Hematopoietic multipotent progenitor cell treated with erythropoietin and hydrocortisone succinate and interleukin-3 and kit ligand, for 8 days (in vitro differentiated cells): ENCODE measurements at places on chromosomes 6 and 20.
A peak's percentile ranks its signal among the peaks of the same experiment; 100 is the strongest.

- DNase-seq: no peak
These were observed 108.0 kb downstream of the SYNDIG1 start for GRCh38 chr20:24577271-24577909.

DNA sequence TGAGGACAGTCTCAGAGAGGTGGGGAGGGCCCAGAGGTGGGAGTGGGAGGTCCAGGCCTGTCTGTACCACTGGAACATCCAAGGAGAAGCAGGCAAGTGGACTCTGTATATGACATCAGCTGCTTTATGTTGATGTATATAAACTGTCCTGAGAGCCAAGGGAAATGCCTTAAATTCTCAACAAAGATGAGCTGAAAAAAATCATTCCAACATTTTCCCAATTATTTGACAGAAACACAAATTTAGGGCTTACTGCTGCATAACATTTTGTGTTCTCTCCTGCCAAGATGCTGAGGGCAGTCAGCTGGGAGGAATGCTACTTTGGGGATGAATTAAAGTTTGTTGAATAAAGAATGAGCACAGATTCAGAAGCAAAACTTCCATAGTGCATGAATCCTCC is 52.8 kb downstream of the FOXC1 start:
- DNase-seq: no peak

DNA sequence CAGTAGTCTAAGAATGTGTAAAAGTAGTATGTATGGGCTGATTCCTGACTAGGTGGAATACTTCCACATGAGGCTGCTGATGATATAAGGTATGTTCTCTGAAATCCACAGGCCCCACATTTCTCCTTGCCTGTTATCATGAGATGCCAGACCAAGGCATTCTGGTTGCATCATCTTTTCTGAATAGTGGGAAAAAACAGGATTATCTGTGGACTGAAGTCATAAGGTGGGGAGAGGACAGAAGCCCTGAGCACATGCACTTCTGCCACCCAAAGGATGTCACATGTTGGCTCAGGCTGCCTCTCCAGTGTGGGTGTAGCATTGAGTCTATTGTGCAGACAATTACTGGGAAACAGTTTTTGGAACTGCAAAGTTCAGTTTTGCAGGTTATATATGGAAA is 184.5 kb upstream of the RAB32 start:
- no peak for DNase-seq

DNA sequence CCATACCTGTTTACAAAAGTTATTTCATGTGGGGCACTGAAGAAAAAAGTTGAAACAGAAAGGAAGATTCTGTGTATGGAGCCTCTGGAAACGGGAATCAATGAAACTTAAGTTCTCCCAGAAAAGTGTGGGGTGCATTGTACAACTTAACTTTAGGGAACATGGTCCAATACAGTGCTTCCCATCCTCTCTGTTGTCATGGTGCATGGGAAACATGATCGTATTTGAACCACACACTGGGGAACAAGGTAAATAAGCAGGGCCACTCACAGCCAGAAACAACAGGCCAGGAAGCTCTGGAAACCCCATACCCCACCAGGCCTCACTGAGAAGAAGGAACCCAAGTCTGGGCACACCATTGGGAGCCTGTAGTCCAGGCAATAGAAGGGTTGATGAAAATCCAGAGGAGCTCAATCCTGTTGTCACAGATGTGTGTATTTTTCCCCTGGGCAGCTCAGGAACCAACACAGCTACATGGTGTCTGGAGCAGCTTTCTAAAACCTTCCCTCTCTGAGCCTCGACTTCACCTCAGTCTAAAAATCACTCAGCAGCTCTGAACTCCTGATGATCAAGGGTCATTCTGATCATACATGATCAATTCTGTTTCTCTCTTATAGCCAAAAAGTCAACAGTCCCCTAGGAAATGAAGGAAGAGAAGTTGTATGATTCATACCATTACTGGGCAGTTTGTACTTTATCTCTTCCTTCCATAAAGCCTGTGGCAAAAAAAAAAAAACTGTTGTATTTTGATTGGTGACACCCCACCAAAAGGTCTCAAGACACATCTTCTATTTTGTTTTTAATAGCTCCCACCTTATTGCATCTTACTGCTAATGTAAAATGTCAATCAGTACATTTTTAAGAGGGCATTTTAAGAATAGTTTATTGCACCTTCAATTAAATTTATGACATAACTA is 198.5 kb upstream of the TAB2 start:
- DNase-seq: peak; percentile 90

DNA sequence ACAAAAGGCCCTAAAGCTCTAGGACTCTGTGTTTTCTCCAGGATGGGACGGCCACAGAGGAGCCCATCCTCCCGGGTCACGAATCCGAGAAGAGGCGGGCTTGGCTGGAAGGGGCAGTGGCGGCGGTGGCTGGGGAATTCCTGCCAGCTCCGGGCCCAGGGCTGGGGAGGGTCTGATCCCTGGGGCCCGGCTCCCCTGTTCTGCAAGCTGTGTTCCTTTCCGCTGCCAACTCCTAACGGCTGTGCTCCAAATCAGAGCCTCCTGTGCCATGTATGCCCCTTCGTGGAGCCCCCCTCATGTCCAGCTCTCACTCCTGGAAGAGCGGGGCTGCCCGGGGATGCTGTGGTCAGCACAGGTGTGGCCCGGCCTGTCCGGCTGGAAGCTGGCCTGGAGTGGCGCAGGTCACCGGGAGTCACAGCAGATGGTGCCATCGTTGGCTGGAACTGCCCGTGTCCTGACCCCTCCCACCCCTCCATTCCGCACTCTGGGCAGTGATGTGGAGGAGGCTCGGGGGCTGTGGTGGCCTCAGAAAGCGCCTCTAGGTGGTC is 88.2 kb upstream of the MPC1 start:
- DNase-seq: no peak

DNA sequence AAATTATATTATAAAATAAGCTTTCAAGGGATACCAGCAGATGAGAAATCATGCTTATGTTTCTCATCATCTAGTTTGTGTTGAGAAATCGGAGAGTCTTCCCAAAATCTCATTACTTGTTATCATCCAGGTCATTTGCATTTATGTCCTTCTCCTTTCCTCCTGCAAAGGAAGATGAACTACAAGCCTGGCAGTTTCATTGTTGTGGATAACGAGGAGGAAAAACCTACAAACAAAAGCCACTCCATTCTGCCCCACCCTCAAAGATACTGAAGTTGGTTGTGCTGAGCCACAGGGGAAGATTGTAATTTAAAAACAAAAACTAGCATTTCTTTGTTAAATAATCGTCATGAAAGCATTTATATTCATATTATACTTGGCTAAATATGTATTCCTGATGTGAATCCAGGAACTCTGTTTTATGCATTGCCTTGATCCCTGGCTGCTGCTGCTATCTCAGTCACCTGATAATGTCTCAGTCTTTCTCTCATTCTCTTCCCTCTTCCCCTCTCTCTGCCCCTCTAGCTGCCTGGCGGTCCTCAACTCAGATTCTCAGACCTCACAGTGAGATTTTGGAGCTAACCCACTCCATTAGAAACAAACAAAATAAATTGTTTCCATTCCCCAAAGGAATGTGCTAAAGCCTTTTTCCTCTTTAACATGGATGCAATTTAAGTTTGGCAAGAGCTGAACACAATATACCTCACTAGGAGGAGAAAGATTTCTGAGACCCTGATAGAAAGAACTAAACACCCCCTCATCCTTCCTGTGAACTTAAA is 185.3 kb downstream of the ADAT2 start:
- DNase-seq: no peak

GRCh38 chr20:48630342-48631075 is 197.3 kb downstream of the PREX1 start:
- no peak for DNase-seq

GRCh38 chr20:57211908-57212533 is 54.4 kb downstream of the BMP7 start:
- DNase-seq: no peak

DNA sequence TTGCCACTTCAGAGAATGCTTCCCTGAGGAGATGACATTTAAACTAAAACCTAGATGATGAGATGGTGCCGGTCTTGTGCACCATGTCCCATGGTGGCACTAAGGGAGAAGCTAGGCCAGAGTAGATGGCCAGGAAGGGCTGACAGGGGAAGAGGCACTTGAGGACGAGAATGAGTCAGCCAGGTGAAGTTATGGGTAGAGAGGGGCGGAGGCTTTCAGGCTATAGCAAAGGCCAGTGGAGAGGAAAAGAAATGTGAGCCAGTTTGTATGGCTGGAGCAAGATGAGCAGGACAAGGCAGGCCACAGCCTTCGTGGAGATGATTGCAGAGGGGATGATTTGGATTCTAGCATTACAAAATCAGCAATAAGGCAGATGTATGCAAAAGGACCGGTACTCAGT is 44.7 kb upstream of the ADGRF4 start:
- DNase-seq: no peak

- DNase-seq: peak; percentile 7
These were observed 1026.6 kb downstream of the EYS start for GRCh38 chr6:64680446-64680845.

DNA sequence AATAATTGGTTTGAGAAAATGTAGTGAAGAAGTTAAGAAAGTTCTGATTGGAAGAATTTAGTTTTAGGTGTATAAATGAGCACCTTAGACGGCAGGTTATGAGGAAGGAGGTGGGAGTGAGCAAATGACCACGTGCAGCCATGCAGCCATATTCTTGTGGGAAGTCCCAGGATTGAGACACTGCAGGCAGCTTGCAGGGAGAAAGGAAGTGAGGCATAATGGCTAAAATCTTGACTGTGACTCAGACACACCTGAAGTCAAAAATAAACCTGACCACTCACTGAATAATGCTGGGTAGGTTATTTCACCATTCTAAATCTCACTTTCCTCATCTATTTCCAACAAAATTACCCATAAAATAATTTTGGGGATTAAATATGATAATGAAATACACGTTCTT is 16.6 kb downstream of the DSE start:
- no peak for DNase-seq

DNA sequence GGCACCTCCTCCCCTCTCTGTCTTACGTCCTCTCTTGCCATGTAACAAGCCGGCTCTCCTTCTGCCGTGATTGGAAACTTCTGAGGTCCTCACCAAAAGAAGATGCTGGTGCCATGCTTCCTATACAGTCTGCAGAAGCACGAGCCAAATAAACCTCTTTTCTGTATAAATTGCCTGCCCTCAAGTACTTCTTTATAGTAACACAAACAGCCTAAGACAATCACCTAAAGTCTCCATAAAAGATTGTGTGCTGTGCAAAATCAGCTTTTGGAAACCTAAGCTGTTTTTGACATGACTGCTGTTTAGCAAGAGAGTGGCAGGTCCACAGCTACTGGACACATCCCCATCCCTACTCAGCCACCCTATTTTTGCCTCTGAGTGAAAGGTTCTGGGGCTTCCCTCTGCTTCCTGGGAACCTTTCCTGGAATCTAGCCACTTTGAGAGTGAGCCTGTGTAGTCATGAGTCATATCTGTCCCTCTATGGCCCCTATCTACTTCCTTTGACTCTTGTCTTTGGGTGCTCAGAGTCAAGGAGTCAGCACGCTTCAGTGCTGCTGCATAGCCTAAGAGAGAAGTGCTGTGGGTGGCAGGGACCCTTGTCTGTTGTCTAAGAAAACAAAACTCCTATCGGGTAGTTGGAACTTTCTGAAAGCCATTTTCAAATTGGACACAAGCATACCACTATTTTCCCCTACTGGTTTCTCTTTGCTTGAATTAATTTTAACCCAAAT is 110.0 kb downstream of the PPP1R14C start:
- no peak for DNase-seq

DNA sequence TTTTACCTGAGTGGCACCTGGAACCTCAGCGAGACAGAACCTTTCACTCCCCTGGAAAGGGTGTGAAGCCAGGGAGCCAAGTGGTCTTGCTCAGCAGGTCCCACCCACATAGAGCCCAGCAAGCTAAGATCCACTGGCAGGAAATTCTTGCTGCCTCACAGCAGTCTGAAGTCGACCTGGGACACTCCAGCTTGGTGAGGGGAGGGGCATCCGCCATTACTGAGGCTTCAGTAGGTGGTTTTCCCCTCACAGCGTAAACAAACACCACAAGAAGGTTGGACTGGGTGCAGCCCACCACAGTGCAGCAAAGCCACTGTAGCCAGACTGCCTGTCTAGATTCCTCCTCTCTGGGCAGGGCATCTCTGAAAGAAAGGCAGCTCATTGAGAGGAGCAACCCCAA is 134.7 kb upstream of the RSPO3 start:
- DNase-seq: no peak

- peak; percentile 28 for DNase-seq
These were observed 139.7 kb downstream of the CDC5L start for GRCh38 chr6:44527181-44527580.

- peak; percentile 16 for DNase-seq
These were observed 77.5 kb downstream of the CDH22 start for GRCh38 chr20:46230801-46231282.

DNA sequence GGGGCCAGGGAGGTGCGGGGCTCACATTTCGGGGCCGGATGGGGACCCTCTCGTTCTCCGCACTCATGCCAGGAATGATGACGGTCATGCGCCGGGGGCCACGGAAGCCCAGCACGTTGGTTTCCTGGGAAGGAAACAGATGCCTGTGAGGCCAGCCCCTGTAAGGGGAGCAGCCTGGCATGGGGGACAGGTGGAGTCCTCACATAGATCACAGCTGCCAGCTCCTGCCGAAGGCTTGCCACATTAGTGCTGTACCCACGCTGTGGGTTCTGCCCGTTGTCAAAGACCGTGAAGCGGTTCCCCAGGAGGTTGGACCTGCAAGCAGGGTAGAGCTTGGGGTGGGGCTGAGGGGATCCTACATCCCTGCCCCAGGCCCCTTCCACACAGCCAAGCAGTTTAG is 6.7 kb upstream of the TEAD3 start:
- no peak for DNase-seq

- no peak for DNase-seq
These were observed 30.7 kb upstream of the IRF4 start for GRCh38 chr6:360764-361373.

DNA sequence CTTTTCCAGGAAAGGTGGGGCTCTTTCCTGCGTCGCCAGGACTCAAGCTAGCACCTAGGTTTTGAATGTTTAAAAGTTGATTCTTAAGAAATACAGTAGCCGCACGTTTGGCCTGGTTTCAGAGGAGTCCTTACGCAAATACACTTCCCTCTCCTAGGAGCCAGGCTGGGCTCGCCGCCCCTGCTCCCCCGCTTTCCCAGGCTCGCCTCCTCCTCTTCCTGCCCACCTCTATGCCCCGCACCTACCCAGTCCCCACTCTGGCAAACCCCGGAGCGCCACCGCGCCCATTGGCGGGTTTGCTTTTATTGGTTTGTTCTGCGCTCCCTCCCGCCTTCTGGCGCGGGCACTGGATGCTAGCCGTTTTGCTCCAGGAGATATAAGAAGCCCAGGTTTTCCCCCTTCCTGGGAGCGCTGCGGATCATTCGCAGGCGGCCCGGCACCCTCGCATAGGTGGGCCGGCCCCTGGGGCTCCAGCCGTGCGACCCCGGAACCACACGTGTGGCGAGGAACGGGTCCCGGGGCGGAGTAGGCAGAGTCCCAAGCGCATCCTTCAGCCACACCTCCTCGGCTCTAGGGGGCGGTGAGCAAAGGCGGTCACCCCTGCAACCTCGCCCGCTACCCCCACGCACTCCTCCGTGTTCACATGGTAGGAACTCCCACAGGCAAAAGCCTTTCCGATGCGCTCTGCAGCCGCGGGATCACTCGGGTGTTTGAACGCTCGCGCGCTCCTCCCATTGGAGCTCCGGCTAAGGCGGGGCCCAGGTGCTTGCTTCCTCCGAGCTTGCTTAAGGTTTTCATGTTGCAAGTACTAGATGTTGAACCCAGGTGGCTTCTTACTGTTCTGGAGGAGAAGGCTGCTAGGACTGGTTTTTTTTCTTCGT is 119.0 kb downstream of the RTN4IP1 start:
- no peak for DNase-seq
